Calu3 (cell line): ENCODE measurements at places on chromosomes 2 and 18. TPM values are rescaled to one million over a fixed set of nuclear protein-coding genes. Genes with fewer than 3 reads are reported as not detected.

DNA sequence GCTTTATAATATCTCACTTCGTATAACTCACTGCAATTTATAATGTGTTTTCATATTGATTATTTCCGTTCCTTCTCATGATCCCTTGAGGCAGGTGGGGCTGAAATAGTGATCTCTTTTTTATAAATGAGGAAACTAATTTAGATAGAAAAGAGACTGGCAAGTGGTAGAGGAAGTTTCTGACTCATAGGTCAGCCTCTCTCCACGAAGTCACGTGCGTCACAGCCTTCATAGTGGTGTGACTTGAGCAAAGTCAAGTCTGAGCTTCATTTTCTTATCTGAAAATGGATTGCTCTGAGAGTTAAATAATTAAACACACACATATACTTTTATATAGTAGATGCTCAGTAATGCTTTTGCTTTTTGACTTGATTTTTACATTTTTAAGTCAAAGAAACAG lies 19.9 kb downstream of the ABCG5 start:
- DNase-seq = peak; percentile 76

PDCD1 gene
- not detected in 2 replicates for total RNA-seq

DNA sequence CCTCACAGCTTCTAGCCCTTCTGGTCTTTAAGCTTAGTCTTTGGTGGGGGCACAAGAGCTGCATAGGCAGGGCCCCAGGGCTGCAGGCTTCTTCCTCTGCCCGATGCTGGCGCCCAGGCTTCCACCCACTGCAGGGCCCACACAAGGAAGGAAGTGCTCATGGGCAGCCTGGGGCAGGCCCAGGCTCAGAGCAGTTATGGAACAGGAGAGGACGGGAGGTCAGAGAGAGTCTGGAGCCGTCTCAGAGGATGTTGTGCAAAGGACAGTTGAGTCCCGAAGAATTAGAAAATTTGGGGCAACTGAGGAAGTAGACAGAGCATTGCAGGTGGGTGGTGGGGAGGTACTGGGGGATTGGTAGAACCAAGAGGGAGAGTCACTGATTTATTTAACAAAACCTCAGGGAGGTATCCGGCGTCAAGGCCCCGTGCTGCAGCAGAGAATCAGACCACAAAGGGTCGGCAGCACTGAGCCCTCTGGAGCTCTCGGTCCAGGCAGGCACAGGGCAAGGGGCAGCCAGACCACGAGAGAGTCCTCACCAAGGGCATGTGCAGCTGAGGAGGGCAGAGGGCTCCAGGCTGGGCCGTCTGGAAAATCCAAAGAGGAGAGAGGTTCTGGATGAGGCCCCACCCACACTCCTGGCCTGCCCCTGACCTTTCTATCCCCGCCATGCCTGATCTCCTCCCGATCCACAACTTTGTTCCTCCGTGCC lies 110.8 kb upstream of the GLI2 start:
- DNase-seq = no peak

DNA sequence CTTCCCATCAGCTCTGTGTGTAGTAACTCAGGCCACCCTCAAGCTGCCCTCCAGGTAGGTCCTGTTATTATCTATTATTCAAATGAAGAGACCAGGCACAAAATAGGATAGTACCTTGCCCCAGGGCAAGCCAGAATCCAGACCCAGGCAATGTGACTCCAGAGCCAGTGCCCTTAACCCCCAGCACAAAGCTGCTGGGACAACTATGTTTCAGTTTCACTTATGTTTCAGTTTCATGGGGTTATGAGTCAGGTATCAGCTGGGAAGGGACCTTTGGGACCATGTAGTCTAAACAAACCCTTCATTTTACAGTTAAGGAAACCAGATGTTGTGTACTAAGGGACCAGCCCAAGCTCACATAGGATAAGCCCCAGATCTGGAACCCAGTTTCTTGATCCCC lies 10.0 kb downstream of the HK2 start:
- no peak for DNase-seq

- DNase-seq = no peak
Measured at GRCh38 chr18:31129398-31130115, 27.3 kb upstream of the DSC2 start.

IL37 gene
- 1.9 and 2.0 TPM in 2 replicates for total RNA-seq
